EL (cell line): ENCODE measurements at places on chromosomes 2 and 18.
A peak's percentile ranks its signal among the peaks of the same experiment; 100 is the strongest.

GRCh38 chr2:85886590-85886989 lies 2.2 kb downstream of the ST3GAL5 start:
- DNase-seq = peak; percentile 98

- peak; percentile 67 for DNase-seq
Observed at GRCh38 chr2:189802396-189802912, 18.2 kb downstream of the PMS1 start.

- DNase-seq = no peak
Observed at GRCh38 chr2:98935777-98936352, at the start of gene CRACDL. Gene CRACDL (minus strand): TSS chr2:98936225. CDS start chr2:98846800, 89,425 bp downstream.

GRCh38 chr2:26246818-26247217 lies 2.1 kb downstream of the HADHB start:
- no peak for DNase-seq

DNA sequence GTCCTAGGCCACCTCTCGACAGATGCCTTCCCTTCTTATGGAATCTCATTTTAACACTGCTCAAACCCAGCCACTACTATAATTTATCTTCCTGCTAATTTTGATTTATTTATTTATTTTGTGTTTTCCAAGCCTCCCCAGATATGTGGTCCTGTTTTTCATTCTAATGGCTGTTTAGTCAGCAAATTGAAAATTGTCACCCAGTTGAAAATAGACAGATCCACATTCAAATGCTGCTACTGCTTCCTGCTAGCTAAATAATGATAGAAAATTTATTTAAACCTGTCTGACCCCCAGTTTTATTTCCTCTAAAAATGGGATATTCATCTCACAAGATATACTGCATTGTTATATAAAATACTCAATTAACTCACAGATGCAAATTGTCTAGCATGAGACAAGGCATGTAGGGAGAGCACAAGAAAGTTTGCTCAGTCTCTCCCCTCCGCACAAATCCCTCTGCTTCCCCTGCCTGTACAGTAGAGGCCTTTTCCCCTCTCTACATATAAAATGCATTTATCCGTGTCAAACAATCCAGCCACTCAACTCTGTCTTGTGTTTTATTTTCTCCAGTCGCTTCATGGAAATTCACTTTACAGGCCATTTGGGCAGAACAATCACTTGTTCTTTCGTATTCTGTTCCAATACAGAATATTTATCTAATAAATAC lies 389.9 kb downstream of the SOX11 start:
- no peak for DNase-seq

GRCh38 chr2:237643066-237643465 lies 15.7 kb downstream of the LRRFIP1 start:
- no peak for DNase-seq

DNA sequence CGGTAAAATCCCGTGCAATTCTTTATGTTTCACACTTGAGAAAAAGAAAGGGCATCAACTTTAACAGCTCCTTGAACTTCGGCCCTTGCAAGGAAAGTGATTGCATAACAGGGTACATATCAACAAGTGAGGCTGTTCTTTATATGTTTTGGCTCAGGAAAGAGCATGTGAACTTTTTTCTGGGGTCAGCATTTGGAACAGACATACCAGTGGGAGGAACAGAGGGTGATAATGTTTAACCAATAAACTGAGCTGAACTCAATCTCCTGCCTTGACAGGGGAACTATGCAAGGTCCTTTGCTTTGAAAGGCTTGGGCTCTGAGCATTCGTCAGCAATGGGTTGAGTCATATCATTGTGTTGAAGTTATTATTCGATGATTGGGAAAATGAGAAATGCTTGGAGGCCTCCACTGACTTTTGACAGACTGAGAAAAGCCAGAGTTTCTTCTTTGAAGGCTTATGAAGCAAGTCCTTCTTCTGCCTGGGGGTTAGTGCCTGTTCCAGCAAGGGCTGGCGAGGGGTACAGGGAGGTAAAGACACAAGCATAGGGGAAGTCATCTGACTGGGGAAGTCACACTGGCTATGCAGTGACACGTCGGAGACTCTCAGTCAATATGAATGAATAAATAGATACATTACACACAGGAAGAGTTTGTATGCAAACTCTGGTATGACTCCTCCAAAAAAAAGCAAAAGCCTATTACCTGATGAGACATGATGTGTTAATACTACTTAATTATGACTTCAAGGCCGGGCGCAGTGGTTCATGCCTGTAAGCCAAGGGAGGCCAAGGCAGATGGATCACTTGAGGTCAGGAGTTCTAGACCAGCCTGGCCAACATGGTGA lies 57.2 kb downstream of the CYB5A start:
- DNase-seq = peak; percentile 51

GRCh38 chr18:63365876-63366212 lies 1.2 kb downstream of the KDSR start:
- peak; percentile 37 for DNase-seq

GRCh38 chr2:102253753-102254150 lies 57.6 kb upstream of the IL1RL1 start:
- no peak for DNase-seq

DNA sequence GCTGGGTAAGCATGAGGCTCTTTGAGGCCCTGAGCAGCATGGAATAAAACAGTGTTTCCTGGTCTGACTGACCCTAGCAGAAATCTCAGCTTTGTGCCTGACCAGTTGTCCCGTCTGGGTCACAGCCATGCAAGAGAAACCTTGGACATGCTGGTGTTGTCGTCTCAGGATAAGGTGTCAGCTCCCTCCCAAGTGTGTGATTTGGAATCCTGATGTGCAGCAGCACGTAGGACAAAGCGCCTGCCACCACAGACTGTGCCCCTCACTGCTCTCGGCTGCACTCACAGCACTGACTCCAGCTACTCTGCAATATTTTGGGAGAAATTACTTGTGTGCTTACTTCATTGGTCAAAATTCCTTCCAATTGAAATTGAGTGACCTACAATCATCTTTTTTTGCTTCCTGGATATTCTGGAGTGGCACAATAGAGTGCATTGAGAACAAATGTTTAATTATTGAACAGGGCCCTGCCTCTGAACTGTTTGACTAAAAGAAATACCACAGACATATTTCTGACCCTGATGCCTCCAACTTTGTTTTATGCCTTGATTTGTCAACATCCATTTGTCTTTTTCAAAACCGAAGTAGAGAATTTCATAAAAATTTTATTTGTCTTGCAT lies 352.4 kb downstream of the SOCS6 start:
- no peak for DNase-seq

GRCh38 chr18:73151086-73151485 lies 283.3 kb upstream of the NETO1 start:
- DNase-seq = peak; percentile 17

- DNase-seq = no peak
Observed at GRCh38 chr18:32405588-32405987, 65.1 kb downstream of the GAREM1 start.

DNA sequence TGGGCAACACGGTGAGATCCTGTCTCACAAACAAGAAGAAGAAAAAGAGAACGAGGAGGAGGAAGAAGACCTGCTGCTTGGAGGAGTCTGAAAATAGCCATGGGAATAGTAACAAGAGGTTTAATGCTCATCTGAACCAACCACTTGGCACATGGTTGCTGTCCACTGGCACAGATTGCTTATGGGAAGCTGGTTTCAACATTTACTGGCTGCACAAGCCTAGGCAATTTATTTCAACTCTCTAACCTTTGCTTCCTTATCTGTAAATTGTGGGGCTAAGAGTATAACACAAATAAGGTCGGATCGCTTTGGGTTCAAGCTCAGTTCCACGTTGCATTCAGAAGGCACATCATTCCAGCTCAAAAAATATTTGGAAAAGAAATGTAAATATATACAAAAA lies 14.2 kb upstream of the RHOB start:
- no peak for DNase-seq

DNA sequence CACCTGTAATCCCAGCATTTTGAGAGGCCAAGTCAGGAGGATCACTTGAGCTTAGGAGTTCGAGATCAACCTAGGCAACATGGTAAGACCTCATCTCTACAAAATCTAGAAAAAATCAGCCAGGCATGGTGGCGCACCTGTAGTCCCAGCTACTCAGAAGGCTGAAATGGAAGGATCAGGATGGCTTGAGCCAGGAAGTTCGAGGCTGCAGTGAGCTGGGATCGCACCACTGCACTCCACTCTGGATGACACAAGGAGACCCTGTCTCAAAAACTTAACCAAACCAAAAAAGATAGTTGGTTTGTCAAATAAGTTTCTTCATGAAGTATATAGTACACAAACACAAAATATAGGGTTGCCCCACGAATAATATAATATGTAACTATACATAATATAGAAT lies 197.6 kb downstream of the DPP4 start:
- DNase-seq = no peak

- DNase-seq = no peak
Observed at GRCh38 chr2:148987286-148987685, 51.2 kb upstream of the LYPD6B start.

- no peak for DNase-seq
Observed at GRCh38 chr2:241413929-241414580, 58.0 kb downstream of the FARP2 start.

GRCh38 chr2:54099829-54100585 lies 15.4 kb upstream of the ACYP2 start:
- DNase-seq = no peak

GRCh38 chr18:43656547-43656946 lies 379.3 kb upstream of the SYT4 start:
- no peak for DNase-seq

DNA sequence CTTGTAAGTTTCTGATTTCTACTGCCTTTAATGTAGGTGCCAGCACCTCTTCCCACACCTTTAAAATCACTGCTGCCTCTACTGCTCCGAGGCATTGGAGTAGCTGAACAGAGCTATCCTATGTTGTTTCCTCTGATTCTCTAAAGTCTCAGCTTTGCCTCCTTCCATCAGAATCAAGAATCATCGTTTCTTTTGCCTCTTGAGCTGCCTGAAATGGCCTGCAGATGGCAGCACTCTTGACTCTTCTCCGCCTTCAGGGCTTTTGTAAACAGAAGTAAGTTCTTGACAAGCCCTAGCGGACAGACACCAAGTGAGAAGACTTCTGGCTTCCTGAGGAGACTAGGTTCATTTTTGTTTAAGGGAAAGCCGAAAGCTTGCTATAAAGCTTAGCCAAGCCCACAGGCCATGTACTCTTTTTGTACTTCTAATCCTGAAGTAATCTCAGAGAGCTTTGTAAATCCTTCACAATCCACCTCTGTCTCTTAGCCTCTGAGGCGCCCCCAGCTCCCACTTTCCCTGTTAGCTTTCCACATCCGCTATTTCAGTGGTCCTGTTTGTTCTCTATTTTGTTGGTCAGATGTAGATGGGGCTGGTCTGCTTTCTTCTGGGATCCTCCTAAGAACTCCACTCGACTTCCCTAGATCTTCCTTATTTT lies 48.4 kb downstream of the GTF3C3 start:
- DNase-seq = peak; percentile 61

DNA sequence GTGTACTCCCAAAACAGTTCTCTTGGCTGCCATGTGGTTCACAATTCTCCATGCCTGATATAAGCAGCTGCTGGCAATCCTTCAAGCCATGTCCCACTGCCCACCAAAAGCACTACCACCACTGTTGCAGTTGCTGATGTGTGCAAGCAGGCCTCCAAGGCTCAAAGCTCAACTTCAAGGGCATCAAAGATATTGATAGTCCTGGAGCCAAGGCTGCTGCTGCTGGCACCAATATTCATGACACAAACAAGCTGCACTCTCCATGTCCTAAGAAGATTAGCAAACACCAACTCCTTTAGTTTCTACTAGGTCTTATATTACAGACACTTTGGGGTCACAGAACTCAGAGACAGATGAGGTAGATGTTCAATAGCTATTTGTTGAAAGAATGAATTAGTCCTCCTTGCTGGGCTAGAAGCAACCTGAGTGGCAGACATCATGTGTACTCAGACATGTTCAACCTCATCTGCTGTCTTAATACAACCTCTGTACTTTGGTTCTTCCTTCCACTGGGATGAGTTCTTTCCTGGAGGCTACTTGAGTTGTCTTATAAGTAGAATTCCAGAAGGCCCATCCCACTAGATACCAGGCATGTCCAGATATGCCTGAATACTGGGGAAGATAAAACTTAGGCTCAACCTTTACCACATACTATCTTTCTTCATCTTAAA lies 104.5 kb upstream of the UGP2 start:
- DNase-seq = no peak

GRCh38 chr2:212294816-212295215 lies 243.8 kb downstream of the ERBB4 start:
- DNase-seq = no peak

DNA sequence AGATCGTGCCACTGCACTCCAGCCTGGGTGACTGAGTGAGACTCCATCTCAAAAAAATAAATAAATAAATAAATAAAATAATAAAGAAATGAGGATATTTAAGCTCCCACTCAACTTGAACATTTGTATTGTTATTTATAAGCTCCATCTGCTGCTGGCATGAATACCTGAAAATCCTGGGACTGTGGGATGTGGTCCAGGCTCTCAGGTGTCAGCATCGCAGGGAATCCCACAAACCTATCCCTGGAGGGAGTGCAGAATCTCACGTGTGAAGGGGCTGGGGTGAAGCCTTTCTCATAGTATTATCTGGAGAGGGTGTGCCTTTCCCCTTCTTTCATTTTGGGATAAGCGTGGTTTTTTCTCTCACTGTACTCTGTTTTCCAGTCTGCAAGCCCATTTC lies 47.4 kb upstream of the POLE4 start:
- no peak for DNase-seq

GRCh38 chr2:106868275-106868674 lies 17.7 kb downstream of the ST6GAL2 start:
- DNase-seq = no peak

- no peak for DNase-seq
Observed at GRCh38 chr18:56246916-56247315, 391.5 kb downstream of the TXNL1 start.
